ENCODE measurements at places on chromosomes 4 and X. TPM values are rescaled to one million over a fixed set of nuclear protein-coding genes. Genes with fewer than 3 reads are reported as not detected.

The SPANXD gene
- not detected for total RNA-seq

- DNase-seq = peak; percentile 79
Observed at GRCh38 chr4:10015140-10015753, 6.0 kb downstream of the SLC2A9 start.

DNA sequence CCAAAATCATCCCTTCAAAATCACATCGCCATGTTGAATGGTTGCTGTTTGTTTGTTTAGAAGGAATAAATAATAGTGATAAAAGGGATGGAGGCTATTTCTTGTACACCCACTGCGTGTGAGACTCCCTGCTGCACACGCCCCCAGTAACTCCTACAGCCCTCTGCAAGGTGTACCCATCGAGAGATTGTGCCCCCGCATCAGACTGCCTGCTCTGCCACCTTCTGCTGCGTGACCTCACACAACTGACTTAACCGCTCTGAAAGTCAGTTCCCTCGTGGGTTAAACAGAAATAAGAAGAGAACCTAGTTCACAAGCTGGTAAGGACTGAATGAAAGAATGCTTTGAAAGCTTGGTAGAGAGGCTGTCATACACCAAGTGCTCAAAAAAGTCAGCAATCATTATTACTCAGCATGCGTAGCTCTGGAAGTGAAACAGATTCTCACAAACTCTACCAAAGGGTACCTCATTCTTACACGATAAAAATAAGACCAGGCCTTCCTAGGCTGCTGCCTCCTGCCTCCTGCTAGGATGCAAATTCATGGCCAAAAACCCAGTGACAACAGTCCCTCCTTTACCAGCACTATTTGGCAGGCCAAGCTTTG, 147.1 kb downstream of the CPEB2 start:
- no peak for DNase-seq

The ATP2B3 gene
- total RNA-seq = 0.35 TPM

The PNMA5 gene
- total RNA-seq = not detected

DNA sequence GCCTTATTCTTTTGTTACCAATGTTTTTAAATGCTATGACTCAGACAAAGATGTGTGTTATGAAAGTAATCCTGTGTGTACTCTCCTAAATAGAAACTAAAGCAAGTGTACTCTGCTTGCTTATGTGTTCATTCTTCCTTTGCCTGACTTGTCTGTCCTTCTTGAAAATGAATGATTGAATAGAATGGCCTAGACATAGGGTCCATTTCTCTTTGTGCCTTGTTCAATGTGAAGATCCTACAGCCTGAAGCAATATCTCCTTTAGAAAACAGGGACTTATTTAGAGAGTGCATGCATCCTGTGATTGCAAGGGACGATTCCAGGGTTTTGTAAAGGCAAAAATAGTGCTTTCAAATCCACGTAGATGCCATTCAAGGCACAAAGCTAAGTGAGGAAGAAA, 343.6 kb upstream of the TACR3 start:
- no peak for DNase-seq

DNA sequence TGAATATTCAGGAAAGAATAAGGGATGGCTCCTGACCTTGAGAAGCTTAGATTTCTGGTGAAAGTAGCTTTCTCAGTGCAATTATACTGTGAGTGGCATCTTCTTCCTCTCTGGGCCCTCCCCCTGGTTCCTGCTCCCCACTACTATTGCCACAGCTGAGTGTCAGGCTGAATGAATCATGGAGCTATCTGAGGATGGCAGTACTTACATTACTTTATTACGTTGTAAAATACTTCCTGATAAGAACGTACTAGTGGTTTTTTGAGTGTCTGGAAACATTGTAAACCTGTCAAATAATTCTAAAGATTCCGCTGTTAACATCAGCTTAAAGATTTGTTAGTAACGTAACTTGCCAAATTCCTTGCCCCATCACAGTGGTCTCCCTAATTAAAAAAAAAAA, 36.2 kb downstream of the ARHGAP10 start:
- DNase-seq = no peak

The SORCS2 gene
- total RNA-seq = 0.72 TPM

All from H9 (cell line).